ENCODE measurements at places on chromosomes 12 and 14.

GRCh38 chr12:98439981-98440581 lies 75.3 kb upstream of the TMPO start:
- DNase-seq: no peak

- no peak for DNase-seq
Observed at GRCh38 chr12:21945002-21945401, 3.8 kb upstream of the ABCC9 start.

GRCh38 chr12:67681941-67682620 lies 33.5 kb downstream of the DYRK2 start:
- no peak for DNase-seq

GRCh38 chr12:99436584-99436983 lies 211.0 kb upstream of the GARIN6 start:
- no peak for DNase-seq

DNA sequence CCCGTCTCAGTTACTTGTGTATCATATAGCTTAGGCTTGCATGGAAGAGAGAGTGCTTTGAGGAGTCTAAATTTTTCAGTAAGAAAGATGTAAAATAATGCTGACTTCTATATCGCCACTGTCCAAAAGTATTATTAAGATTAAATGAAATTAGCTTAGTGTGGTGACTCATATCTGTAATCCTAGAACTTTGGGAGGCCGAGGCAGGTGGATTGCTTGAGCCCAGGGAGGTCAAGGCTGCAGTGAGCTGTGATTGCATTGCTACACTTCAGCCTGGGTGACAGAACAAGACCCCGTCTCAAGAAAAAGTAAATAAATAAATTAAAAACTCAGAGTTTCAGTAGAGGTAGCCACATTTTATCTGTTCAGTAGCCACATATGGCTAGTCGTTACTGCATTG lies 23.3 kb downstream of the PAPOLA start:
- DNase-seq: no peak

- no peak for DNase-seq
Observed at GRCh38 chr12:106564678-106565329, 18.0 kb upstream of the RFX4 start.
